DMS153 (cell line): ENCODE measurements at places on chromosomes 5 and 9.

GRCh38 chr5:66553916-66554575 is 42.1 kb upstream of the MAST4 start:
- DNase-seq: no peak

DNA sequence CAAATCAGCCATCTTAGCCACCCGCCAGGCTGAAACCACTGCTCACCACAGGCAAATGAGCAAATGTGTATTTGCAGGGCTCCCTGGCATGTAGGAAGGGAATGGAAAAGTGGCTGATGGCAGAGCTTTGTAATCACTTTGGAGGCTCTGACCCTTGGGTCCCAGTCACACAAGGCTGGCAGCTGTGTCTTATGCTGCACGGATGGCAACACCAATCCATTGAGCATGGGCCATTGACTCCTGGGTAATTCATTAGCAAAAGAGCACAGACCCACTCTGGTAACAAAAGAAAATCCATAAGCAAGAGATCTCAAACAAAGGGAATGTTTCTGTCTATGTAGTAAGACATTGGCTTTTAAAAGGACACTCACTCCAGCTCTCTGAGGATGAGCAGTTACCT is 57.6 kb downstream of the SPOCK1 start:
- DNase-seq: no peak

DNA sequence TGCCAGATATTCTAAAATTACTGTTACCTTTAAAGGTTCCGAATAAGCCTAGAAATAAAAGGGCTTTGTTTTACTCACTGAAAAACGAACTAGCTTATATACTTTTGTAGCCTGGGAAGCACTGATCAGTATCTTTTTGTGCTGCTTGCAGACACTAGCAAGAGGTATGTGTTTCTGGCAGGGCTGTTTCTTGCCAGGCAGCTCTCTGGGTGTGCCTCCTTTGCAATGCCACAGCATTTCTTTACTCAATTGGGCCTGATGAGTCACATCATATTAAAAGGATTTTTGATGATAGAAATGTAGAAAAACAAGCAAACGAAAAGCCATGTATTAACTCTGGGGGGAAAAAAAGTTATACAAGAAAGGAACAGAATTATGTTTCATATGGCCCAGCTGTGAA is 35.6 kb downstream of the CD180 start:
- no peak for DNase-seq

DNA sequence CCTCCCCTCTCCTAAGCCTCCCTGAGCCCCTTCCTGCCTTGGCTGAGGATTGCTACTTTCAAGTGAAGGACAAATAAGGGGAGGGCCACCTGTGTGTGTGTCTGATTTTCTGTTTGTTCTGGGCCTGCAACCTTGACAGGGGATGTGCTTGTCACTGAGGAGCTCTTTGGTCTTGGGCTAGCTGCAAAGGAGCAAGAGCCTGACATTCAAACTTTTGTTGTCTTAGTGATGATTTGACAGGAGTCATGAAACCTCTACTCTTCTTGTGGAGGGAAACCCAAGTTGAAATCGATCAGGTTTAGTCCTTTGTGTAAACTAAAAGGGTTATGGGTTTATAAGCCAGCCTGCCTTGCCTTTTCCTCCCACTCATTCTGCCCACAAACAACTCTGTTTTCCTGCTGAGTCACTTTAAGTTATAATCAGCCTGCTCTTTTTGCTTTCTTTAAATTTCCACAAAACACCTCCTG is 16.9 kb downstream of the CLTA start:
- DNase-seq: no peak

- no peak for DNase-seq
Observed at GRCh38 chr5:74950836-74951515, 84.8 kb upstream of the FAM169A start.

DNA sequence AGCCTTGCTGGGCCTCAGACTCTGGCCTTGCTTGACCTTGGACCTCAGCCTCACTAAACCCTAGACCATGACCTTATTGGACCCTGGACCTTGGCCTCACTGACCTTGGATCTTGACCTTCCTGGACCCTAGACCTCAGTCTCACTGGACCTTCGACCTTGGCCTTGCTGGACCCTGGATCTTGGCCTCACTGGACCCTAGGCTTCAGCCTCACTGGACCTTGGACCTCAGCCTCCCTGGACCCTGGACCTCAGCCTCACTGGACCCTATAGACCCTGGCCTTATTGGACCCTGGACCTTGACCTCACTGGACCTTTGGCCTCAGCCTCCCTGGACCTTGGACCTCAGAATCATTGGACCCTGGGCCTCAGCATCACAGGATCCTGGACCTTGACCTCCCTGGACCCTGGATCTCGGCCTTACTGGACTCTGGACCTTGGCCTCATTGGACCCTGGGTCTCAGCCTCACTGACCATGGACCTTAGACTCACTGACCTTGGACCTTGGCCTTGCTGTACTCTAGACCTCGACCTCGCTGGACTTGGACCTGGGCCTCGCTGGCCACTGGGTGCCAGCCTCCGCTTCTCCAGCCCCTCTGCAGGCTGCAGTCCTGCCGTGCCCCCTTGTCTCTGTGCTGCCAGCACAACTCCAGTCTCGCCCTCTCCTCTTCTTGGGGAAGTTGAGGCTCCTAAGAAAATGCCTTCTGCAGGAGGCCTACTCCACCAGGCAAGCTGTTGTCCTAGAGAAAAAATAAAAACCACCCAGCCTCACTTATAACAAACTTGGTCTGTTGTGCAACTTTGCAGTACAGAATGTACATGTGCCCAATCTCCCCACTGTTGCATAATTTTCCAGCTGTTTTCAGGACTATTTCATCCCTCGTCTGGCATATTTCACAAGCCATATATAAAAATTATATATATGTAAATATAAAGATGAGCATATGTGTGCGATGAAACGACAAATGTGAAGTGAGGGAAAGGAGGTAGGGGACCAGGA is 11.0 kb upstream of the ADAMTS2 start:
- no peak for DNase-seq

- no peak for DNase-seq
Observed at GRCh38 chr5:14928661-14929060, 57.1 kb upstream of the ANKH start.

DNA sequence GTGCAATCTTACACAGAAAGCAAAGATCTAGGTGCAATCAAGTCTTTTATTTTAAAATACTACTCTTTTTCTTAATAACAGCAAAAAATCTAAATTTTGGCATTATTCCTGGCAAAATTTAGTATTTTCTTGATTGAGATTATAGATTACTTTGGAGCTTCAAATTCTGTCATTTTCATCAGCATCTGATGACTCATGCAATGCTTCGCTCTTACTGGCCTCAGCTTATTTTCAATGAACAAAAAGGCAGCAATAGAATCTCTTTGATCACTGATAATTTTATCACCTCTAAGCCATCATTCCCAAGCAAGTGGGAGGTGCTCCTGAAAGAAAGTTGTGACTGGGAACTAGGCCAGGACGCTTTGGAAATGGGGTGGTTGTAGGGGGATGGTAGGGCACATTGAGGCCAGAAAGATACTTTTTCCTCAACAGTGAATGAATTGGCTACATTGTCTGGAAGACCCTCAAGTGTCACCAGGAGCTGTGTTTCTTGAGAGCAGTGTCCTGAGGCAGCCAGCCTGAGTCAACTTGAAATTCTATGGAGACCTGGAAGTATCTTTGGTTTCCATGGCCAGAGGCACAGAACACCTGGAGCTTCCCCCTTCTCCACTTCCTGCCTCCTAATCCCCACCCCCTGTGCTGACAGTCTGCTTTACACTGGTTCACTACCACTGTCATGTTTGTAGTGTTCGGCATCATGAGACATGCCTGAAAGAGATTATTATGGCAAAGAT is 46.9 kb upstream of the APC start:
- no peak for DNase-seq

GRCh38 chr5:2864515-2865105 is 113.1 kb upstream of the IRX2 start:
- DNase-seq: no peak

- no peak for DNase-seq
Observed at GRCh38 chr5:9251379-9251980, 294.4 kb downstream of the SEMA5A start.

- peak; percentile 72 for DNase-seq
Observed at GRCh38 chr9:70746760-70747159, 332.3 kb upstream of the KLF9 start.
